ENCODE measurements at places on chromosomes 11 and 22.

DNA sequence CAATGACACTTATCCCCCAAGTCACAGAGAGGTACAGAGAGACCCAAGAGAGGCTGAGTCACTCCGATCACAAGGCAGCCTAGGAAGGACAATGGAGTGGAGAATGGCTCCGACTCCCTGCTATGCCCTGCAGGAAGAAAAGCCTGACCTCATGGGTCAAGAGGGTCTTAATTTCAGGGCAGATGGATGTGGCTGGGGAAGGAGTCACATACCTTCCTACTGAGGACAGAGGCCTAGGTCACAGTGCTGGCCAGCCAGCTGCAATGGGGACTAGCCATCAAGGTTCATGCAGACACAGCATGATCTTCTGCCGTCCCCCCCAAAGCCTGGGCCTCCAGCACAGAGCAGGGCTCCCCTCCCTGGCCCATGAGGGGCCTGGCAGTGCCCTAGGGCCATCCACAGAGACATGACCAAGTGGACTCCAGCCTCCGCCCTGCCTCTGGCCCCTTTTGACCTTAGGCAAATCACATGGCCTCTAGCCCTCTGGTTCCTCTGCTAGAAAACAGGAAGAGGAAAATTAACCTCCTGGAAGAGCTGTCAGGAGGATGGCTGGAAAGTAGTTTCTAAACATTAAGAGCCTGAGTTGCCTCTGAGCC lies 1.8 kb downstream of the ARRB1 start:
- no peak for DNase-seq

- DNase-seq, result no peak
Observed at GRCh38 chr11:16194566-16194965, 161.8 kb downstream of the SOX6 start.

- DNase-seq, result no peak
Observed at GRCh38 chr11:36271794-36272407, 17.3 kb downstream of the COMMD9 start.

GRCh38 chr22:24392218-24392931 lies 35.0 kb upstream of the ADORA2A start:
- peak; percentile 33 for DNase-seq

DNA sequence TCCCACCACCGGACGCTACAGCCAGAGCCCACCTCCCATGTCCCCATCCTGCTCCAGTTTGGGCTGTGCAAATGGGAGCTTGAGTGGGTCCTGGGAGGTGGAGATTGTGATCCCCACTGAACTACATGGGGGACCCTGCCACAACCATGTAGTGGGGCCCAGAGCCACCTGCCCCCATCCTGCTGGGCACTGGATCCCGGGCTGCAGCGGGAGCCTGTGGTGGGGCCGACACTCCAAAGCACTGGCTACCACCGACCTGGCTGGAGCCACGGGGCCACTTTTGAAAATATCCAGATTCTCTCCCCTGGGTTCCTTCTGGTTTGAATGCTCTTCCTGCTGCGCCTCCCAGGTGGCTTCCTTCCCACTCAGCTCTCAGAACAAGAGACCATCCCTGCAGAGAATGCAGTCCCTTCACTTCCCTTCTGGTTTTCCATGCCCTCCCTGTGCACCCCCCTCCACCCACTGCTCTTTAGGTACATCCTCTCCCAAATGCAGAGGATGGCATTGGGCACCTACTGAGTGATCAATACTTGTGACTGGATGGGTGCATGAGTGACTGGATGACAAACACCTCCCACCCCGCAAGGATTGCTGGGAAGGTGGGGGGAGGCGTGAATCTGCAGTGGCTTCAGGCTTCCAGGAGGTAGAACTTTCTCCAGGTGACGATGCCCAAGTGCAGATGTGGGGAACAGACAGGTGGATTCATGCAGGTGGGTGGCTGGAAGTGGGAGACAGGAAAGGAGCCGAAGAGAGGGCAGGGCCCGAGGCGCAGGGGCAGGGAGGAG lies 846 bp upstream of the UNC93B1 start:
- no peak for DNase-seq

DNA sequence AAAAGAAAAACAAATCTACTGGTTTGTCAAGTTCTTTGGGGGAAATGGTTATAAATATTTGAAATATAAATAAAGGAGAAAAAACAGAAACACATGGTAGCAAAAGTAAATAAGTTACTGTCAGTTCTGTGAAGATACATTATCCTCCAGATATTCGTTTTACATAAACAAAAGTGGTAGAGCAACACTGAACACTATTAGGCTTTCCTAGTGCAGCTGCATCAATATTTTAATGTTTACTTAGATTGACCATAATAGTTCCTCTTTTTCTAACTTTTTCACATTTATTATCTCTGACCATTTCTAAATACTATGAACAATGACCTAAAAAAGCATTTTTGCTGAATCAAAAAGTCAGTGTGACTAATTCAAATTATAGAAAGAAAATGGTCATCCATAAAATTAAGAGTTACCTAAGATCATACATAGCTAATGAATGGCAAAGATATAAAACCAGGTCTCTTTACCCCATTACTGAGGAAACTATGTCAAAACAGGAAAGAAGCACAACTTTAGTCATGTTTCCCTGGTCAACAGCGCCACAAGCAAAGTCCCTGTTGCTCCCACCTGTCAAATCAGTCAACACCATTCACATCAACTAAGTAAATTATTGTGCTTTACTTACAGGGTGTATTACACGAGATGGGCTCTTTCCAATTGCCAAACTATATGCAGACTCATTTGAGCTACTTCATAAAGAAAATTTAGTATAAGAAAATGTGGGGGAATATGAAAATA lies 38.5 kb downstream of the SBF2 start:
- DNase-seq, result no peak

DNA sequence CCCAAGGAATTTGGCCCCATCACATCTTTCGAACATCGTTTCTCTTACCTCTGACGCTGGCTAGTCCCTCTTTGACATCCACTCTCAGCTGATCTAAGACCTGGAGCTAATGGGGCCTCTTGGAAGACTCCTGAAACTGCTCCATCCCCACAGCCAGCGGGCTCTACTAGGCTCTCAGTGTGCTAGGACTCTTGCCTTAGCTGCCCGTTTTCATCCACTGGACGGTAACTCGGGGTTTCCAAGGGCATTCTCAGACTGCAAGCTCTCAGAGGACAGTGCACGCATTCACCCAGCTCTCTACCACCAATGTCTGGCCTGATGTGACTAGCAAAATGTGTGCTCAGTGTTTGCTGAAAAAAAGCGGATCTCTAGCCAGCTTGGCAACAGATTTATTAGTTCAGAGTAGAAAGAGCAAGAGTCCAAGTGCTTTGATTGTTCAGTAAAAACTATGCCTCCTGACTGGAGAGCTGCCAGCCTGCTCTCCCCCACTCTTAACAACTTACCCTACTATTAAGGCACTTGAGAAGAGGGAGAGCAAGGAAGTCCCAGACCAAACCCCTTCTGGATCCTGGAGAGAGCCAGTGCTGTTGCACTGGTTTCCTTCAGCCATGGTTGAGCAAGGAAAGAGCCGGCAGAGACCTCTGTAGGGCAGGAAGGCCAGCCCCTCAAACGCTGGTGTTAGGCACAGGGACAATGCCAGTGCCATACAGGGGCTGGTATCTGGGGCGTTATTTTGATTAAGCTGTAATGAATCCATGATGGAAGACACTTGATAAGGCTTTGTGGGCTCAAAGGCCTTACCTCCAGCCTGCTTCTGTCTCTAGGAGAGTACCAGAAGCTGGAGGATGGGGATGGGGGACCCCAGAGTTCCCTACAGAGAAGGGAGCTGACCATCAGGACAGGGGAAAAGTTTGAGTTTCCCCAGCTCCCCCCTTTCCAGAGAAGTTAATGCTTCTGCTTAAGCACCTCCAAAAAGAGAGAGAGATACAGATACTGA lies 9.2 kb downstream of the RELA start:
- no peak for DNase-seq

DNA sequence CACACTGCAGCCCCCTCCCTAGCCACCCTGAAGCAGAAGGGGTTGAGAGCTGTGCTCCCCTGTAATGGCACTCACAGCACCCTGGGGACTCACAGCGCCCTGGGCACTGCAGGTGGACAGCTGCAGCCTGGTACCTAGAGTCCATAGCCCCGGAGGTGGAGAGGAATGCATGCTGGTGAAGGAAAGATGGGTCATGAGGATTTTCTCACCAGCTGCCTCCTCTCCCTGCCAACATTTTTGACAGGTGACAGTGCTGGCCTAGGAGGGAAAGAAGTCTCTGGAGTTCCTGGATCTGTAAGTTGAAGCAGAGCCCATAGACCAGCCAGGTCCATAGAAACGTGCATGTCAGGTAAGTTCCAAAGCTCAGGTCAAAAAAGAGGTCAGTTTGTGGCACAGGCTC lies 330.5 kb downstream of the TENM4 start:
- no peak for DNase-seq

- DNase-seq, result no peak
Observed at GRCh38 chr11:79021601-79022000, 419.2 kb downstream of the TENM4 start.

DNA sequence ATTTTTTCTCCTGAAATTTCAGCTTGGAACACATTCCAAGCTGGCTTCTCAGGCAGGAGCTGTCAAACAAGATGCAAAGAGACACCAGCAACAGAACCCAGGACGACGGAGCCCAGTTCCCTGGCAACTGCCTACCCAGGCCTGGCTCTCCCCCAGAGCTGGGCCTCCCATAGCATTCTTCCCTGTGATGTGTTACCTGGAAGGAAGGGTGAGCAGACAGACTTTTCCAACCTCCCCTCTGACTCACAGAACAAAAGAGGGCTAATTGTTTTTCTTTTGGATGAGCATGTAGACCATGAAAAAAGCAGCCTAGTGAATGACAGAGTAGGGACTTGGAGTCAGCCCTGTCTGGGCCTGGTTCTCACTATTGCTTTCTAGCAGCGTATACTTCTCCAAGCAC lies 55.3 kb upstream of the BMAL1 start:
- no peak for DNase-seq

DNA sequence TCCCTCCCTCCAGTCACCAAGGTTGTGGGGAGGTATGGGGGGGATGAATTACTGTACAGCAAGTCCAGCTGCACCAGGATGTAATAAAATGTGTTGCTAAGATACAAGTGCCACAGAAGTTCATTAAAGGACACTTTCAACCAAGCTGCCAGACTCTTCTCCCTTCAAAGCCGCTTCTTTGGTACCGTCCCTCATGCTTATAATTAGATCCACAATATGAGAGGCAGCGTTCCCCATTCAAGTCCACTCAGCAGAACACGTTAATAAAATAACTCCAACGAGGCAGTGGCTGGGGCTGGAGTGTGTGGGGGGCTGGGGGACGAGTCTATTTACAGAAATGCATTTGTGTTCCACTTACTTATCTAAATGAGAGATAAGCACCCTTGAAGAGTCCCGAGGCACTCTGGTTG lies 14.7 kb downstream of the PHF21B start:
- DNase-seq, result peak; percentile 35

- DNase-seq, result no peak
Observed at GRCh38 chr11:95256321-95256779, 25.3 kb upstream of the SESN3 start.

DNA sequence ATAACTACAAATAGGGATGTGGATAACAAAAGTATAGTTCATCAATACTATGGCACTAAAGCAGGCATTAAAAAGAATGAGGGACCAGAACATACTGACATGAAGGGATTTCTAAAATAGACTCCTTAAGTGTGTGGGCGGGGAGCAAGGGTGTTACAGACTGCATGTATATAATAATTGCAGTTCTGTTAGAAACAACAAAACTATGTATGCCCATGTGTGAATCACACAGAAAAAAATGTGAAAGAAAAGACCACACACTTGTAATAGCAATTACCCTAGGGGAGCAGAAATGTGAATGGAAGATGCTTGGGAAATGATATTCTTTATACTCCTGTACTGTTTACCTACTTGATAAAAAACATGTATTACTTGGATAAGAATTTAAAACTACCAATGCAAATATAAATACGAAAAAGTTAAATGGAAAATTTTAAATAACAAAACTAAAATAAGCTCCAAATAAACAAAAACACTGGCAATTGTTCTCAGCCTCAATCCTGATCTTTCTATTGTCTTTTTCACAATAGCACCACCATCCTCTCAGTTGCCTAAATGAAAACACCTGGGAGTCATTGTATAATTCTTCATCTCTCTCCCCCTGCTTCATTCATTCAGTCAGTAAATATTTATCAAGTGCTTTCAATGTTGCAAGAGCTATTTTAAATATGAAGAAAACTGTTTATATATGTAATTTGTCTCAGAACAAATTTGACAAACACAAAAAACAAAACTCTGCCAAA lies 129.8 kb downstream of the FCHSD2 start:
- DNase-seq, result peak; percentile 20

- DNase-seq, result no peak
Observed at GRCh38 chr22:33796494-33796893, 123.8 kb downstream of the LARGE1 start.

DNA sequence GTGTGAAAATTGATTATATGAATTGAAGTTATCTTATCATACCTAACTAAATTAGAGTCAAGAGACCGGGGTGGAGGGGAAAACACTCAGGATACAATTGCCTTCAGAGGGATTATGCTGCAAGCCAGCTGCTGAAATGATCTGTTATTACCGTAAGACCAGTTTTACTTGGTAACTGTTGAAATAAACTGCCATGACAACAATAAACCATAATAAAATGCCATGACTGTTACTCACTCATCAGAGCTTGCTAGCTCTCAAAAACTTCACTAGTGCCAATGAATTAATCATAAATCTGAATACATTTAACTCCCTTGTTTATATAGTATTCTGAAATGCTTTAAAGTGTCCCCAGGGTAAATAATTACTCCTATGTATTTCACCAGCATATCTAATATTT lies 68.2 kb downstream of the CASP12 start:
- DNase-seq, result no peak

DNA sequence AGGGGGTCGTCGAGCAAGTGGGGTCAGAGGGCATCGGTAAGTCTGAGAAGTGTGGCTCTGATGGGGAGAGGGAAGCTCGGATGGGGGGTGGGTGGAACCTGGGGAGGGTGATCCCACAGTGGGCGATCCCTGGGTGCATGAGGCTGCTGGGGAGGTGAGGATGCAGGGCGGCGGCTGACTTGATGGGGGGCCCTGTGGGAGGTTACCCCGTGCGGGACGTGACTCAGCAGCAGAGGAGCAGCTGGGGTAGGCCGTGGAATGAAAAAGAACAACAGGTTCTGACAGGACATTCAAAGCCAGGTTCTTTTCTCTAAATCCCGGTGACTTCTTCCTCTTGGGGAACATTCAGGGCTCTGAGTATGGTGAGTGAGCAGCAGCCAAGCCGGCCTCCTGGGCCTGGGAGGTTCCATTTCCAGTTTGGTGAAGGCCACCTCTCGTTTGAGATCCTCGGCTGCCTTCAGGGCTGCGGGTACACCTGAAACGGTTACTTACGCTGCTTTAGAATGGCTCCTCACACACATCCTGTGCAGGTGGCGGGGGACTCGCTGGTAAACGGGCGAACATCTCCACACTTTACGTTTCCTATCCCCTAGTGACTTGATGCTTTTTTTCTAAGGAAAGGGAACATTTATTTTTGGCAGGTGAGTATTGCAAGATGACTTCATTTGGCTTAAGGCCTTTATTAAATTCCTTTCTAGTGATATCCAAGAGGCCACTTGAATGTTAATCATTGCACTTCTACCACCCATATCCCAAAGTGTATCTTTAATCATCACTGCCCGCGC lies 278.2 kb downstream of the TBC1D22A start:
- DNase-seq, result no peak

GRCh38 chr11:114773541-114774338 lies 95.4 kb downstream of the NXPE2 start:
- DNase-seq, result no peak

GRCh38 chr22:42562279-42562678 lies 8.5 kb downstream of the SERHL2 start:
- DNase-seq, result no peak

- no peak for DNase-seq
Observed at GRCh38 chr11:82869657-82870056, 30.6 kb downstream of the PRCP start.
